ENCODE measurements at places on chromosomes 2 and 18.

- no peak for DNase-seq
These were observed 1637.3 kb upstream of the NXPH2 start for GRCh38 chr2:140417504-140417903.

- no peak for DNase-seq
These were observed 232.8 kb downstream of the GALR1 start for GRCh38 chr18:77482190-77483085.

- no peak for DNase-seq
These were observed 36.9 kb downstream of the FAM168B start for GRCh38 chr2:131056204-131056931.

DNA sequence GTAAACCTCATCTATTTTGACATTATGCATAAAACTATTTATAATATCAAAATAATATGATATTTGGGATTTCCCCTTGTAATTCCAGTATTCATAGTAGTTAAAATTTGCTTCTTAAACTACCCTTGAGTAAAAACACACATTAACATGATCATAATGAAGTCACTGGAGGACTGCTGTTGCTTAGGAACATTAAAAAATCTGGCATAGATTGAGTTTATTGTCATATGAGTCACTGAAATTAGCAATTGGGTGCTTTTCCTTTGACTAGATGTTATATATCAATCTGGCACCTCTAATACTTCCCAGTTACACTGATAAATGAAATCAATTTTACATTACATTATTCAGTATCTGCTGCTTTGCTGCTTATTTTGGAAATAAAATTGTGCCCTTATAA lies 57.0 kb upstream of the ZC3H15 start:
- no peak for DNase-seq

- no peak for DNase-seq
These were observed 26.9 kb upstream of the TTN start for GRCh38 chr2:178834086-178834485.

DNA sequence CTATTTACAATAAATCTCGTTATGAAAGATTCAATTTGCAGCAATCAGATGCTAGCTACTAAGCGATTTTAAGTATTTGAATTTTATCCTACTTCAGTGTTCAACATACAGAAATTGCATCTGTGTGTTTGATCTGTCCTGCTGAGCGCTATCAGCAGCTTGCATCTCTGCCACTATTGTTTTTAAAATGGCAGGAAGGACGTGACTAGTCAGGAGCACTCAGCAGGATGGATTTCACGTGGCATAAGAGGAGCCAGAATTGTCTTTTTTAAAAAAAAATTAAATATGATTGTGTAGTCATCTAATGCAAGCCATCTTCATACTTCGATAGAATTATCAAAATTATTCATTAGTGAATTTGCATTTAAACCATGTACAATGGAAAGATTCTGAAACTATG lies 2.8 kb upstream of the KLHL14 start:
- DNase-seq = no peak

- DNase-seq = no peak
These were observed 247.1 kb upstream of the SALL3 start for GRCh38 chr18:78732273-78733210.

DNA sequence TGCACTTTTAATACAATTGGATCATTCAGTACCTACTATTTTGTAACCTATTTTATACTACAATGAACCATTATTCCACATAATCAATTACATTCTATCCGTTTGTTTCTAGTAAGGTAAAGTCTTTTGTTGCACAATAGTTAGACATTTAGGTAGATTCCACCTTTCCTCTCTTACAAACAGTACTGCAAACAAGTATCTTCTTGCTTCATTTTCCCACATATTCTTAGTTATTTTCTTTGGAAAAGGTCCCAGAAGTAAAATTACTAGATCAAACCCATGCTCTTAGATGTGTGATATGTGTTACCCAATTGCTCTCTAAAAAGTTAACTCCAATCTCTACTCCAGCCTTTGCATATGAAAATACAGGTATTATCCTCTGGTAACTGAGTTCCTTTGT lies 49.6 kb downstream of the SPIRE1 start:
- DNase-seq = no peak

Measured in central memory CD4-positive, alpha-beta T cell (primary cell).